ENCODE measurements at places on chromosomes 7 and 10.

- no peak for DNase-seq
Observed at GRCh38 chr7:30485667-30486066, 7.1 kb upstream of the NOD1 start.

DNA sequence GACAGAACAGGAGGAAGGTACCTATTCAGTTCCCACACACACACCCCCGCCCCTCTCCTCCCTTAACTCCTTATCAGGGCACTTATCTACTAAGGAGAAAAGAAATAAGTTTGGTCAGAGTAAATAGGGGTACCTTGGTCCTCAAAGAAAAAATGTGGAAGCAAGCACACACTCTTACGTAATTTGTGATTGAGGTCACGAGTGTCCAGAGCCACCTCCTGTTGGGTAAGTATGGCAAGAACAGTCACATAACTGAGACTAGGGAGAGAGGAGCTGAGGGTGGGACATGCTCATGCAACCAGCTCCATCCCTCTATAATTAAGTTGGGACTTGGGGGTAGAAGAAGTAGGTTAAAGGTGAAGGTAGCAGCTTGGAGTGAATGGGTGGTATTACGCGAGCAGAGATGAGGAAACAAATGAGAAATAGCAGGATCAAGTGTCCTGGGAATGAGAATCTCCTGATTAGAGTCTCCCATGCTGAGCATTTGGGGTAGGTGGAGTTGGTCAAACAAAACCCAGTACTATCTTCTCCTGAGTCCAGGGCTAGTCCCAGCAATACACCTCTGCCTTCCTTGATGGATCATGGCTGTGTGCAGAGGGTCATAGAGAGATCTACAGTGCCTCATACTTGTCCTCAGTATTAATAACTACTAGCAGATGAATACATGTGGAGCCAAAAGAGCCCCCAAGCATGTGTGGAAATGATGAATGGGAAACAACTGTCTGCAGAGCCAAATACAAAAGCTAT is 77.1 kb downstream of the GSAP start:
- DNase-seq: no peak

GRCh38 chr7:143183024-143183423 is at the start of gene TAS2R39:
Gene TAS2R39 (plus strand): TSS chr7:143183419. CDS start chr7:143183419, 0 bp downstream.
- no peak for DNase-seq

DNA sequence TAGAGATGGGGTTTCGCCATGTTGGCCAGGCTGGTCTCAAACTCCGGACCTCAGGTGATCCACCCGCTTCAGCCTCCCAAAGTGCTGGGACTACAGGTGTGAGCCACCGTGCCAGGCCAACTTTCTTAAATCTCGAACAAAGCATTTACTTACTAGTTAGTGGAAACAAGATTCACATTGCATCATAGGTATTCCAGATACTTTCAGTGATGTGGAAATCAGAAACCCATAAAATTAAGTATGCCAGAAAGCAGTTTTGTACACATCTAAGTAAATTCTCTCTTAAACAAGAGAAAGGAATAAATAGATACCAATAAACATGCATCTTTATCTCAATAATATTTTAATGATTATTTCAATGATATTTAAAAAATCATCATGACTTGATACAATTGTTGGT is 75.5 kb downstream of the DGKI start:
- no peak for DNase-seq

DNA sequence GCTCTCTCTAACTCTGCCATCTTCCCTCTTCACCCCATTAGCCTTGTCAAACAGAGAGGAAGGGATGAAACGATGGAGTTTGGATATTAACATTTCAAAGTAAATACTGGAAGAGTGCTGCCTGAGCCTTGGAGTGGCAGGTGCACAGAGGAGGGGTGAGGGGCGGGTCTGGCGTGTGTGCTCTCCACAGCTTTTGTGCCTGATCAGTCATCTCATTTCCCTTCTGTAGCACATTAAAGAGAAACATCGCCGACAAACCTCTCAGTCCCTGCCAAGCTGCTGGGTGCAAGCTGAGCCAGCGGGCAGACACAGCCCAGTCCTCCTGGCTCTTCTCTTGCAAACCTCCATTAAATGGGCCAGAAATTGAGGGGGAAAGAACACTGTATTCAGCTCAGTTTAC is 76.2 kb downstream of the SLIT1 start:
- DNase-seq: no peak

GRCh38 chr10:63866075-63866746 is 345.0 kb downstream of the REEP3 start:
- DNase-seq: peak; percentile 24

DNA sequence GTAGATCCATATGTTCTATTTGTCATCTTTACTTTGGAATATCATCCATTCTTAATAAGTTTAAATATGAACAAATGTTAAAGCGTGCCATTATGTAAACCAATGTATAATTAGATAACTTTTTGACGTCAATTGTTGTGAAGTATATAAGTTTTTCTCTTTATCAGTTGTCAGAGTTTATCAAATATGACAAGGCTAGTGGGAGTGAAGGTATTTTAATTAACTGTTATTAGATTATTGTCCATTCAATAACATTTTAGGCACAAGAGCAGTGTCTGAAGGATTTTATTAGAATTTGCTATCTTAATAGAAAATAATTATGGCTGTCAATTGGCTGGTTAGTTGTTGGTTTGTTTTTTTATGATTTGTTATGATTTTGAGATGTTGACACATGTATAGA is 280.6 kb downstream of the CDK14 start:
- no peak for DNase-seq

DNA sequence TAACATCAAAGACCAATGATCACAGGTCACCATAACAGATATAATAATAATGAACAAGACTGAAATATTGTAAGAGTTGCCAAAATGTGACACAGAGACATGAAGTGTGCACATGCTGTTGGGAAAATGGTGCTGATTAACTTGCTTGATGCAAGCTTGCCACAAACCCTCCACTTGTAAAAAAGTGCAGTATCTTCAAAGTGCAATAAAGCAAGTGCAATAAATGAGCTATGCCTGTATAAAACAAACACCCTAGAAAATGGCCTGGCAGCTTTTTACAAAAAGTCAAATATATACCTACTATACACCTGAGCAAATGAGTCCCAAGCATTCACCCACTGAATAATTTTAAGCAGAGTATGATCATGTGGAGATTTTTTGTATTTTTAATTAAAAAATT is 9.7 kb upstream of the CCDC7 start:
- no peak for DNase-seq

DNA sequence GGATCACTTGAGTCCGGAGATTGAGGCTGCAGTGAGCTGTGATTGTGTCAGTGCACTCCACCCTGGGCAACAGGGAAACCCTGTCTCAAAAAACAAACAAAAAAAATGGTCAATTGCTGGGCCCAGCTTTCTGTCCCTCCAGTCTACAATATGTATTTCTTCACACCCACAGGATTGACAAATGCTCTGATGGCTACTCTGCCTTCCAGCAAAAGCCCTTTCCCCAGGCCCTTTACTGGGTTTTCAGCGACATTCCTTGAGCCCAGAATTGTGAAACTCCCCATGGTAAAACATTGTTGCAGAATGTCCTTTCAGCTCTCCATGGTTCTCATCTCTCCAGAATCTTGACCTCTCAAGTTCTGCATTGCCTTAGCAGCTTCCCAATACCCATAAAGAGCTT is 23.7 kb upstream of the TNKS2 start:
- DNase-seq: no peak

GRCh38 chr10:79353000-79353406 is 5.7 kb downstream of the PPIF start:
- DNase-seq: no peak

DNA sequence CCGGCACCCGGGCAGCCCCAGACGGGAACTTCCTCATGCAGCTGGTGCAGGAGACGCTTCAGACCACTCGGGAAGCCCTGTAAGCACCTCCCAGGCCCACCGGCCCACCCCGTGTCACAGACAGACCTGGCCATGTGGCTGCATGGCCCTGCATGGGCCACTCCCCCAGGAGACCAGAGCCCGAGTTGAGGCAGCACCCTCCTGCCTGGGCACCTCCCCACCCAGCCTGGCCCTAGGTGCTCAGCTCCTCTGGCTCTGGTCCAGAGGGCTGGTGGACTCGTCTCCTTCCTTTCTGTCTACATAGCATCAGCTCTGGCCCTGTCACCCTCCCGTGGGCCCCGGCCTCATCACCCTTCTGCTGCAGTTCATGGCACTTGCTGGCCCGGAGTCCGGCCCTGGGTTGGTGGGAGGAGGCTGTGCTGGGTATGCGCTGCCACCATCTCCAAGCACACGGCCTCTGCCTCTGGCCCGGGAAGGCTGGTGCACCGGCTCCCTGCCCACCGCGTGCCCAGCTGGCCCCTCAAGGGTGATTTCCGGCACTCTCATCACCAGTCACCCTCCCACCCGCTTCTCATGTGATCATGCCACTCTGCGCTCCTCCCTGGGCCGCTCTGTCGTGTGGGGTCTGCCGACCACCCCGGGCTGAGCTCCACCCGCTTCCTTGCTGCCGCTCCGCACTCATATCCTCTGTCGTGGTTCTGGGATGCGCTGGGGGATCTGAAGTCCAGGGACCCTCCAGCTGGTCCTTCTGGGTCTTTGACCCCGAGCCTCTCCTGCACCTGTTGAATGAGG is 53.1 kb upstream of the DPYSL4 start:
- DNase-seq: no peak

- no peak for DNase-seq
Observed at GRCh38 chr10:33494694-33495265, 160.3 kb upstream of the NRP1 start.

- no peak for DNase-seq
Observed at GRCh38 chr7:6553448-6554044, 2.3 kb upstream of the GRID2IP start.

DNA sequence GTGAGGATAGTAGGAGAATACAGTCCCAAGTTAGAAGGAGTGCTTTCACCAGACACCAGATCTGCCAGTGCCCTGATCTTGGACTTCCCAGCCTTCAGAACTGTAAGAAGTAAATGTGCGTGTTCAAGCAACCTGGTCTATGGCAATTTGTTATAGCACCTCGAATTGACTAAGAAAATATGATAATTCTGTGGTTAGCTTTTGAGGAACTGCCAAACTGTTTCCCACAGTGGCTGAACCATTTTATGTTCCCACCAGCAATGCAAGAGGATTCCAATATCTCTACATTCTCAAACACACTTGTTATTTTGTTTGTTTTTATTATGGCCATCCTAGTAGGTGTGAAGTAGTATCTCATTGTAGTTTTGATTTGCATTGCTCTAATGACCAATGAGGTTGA is 47.0 kb downstream of the RBM20 start:
- DNase-seq: no peak

GRCh38 chr10:126062131-126063032 is 166.0 kb downstream of the FANK1 start:
- no peak for DNase-seq

GRCh38 chr10:63760034-63760707 is 239.0 kb downstream of the REEP3 start:
- DNase-seq: no peak

GRCh38 chr7:20787660-20788419 is 1.2 kb upstream of the SP8 start:
- DNase-seq: no peak

GRCh38 chr10:103510046-103510685 is 16.7 kb downstream of the NEURL1 start:
- no peak for DNase-seq

DNA sequence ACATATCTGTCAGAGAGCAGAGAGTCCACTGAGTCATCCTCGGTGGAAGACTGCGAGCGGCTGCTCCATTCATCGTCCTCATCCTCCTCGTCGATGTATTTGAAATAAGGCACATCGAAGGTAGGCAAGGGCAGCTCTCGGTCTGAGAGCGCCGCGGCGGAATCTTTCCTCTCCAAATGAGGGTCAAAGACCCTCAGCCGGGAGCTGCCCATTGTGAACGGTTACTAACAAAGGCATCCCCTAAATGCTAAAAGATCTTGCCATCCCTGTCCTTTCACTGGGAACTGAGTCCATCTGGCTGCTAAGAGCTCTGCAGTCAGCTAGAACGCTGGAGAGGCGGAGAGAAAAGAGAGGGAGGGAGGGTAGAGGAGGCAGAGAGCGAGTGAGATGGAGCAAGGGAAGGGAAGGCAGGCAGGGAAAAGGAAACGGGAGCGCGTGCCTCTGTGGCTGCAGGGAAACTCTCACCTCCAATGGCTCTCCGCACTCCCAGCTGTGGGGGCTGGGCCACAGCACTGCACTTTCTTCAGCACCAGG is 163.4 kb downstream of the RAPGEF5 start:
- DNase-seq: no peak

GRCh38 chr7:22980422-22980821 is 33.5 kb downstream of the HYCC1 start:
- no peak for DNase-seq

DNA sequence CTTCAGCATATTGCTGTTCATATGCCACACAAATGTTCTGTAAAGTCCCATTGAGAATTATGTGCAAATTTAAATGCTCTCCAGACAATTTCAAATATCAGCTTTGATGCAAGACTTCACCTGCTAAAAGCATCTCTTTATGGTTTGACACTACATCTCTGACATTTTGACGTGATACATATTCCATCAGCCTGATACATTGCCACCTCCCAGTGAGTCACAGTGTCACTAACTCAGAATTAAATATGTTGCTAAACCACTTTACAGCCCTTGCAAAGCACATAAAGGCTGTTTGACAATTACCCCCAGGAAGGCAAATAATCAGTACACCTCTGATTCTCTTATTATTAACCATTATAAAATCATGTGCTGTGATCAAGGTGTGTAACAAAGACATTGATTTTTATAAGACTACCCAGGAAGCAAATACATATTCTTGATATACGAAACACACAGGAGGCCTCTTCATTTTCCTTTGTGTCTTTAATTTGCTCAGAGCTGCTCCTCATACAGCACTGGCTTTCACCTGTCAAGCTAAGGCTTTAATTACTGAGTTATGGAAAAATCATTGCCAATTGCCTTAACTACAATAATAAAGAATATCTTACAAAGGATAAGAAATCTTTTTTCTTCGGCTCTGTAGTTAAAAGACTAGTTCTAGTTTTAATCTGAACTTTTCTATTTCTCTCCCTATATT is 547.5 kb upstream of the C7orf33 start:
- DNase-seq: no peak

GRCh38 chr10:113053091-113053490 is 103.0 kb downstream of the TCF7L2 start:
- DNase-seq: no peak

GRCh38 chr10:77259171-77259874 is 378.3 kb downstream of the KCNMA1 start:
- no peak for DNase-seq

DNA sequence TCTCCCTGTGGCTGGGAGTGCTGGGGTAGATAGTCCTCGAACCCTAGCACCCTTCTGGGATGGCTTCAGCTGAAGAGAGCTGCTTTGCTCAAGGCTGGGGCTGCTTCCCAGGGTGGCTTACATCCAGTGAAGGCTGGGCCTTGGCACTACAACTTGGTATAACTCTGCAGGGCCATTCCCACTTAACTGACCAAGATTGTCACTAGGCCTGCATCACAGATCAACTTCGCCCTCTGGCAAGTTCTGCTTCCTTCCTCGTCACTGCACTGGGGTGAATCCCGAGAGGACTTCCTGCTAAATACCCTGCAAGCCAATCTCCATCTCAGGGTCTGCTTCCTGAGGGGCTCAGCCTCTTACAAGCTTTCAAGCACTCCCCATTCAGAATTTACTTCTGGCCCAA is 195.2 kb downstream of the DOCK4 start:
- no peak for DNase-seq
